Epithelial cell of proximal tubule (primary cell): ENCODE measurements at places on chromosomes 1 and 21.

GRCh38 chr1:96966536-96967138 is 245.1 kb downstream of the PTBP2 start:
- DNase-seq: no peak

DNA sequence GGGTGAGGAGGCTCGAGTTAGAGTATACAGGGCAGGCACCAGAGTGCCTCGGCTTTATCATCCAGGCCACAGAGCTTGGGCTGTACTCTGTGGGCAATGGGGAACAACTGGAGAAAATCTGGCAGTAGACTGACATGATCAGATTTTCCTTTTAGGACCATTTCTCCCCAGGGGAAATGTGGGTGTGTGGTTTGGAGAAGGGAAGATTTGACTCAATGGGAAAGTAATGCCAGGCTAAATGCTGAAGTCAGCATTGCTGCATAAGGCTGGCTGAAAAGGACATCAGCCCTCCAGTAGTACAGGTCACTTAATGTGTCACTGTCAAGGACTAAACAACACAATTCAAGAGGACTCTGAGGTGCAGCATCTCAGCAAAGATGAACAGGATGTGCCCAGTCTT is 5.0 kb downstream of the FYB2 start:
- no peak for DNase-seq

DNA sequence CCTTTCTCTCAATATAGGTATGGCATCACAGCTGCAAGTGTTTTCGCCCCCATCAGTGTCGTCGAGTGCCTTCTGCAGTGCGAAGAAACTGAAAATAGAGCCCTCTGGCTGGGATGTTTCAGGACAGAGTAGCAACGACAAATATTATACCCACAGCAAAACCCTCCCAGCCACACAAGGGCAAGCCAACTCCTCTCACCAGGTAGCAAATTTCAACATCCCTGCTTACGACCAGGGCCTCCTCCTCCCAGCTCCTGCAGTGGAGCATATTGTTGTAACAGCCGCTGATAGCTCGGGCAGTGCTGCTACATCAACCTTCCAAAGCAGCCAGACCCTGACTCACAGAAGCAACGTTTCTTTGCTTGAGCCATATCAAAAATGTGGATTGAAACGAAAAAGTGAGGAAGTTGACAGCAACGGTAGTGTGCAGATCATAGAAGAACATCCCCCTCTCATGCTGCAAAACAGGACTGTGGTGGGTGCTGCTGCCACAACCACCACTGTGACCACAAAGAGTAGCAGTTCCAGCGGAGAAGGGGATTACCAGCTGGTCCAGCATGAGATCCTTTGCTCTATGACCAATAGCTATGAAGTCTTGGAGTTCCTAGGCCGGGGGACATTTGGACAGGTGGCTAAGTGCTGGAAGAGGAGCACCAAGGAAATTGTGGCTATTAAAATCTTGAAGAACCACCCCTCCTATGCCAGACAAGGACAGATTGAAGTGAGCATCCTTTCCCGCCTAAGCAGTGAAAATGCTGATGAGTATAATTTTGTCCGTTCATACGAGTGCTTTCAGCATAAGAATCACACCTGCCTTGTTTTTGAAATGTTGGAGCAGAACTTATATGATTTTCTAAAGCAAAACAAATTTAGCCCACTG is 11.5 kb downstream of the HIPK1 start:
- DNase-seq: no peak

GRCh38 chr1:30713311-30713710 is 10.1 kb downstream of the MATN1 start:
- no peak for DNase-seq

DNA sequence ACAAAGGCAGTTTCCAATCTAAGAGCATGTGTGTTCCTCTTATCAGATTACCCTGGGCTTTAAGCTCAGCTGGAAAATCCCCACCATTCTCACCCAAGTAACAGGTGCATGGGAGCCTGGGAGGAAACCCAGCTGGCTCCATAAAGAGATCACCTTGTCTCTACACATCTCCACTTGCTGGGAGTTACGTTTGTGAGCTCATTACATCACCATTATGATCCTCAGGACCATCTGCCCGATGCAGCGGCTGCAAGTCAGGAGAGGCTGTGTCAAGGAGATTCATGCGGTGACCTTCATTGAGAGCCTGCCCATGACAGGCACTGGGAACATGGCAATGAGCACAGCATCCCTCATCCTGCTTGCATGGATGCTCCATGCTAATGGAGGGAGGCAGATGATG is 618.0 kb downstream of the NPHP4 start:
- no peak for DNase-seq

GRCh38 chr1:95230256-95230655 is 3.8 kb upstream of the RWDD3 start:
- no peak for DNase-seq

DNA sequence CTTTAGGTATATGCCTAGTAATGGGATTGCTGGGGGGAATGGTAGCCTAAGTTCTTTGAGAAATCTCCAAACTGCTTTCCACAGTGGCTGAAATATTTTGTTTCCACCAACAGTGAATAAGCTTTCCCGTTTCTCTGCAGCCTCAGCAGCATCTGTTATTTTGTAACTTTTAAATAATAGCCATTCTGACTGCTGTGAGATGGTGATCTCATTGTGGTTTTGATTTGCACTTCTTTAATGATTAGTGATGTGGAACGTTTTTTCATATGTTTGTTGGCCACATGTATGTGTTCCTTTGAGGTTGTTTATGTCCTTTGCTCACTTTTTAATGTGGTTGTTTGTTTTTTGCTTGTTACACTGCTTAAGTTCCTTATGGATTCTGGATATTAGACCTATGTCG is 237.4 kb downstream of the CENPF start:
- DNase-seq: peak; percentile 30

DNA sequence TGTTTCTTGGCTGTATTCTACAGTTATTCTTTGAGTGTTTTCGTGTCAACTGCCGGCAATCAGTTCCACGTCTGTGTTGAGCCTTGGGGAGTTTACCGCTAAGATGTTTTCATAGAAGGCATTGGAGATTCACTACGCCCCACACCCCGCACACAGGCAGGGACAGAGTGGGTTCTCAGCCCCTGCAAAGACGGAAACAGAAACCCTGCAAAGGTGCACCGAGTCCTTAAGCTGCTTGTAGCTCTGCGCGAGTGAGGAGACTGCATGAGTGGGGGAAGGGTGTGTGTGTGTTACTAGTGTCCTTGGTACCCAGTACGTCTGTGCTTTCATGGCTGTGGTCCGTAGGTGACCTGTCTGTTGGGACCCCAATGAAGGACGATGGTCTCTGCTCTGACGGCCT is 1.9 kb downstream of the LHX4 start:
- DNase-seq: no peak

DNA sequence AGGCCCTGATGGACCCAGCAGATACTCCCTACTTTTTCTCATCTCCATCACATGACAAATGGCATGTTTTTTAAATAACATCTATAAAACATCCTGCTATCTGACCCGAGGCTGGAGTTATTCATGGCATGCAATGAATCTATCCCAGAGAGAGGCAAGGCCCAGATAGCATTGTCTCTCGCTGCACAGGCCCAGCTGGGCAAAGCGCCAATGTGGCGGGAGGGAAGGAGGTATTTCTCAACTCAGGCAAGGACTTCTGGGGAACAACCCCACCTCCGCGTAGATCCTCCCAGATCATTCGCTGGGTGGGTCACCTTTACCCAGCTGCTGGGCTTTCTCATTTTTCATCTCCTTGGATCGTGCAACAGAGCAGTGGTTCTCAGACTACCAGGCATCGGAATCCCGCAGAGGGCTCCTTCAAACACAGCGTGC is 59.8 kb downstream of the ERG start:
- DNase-seq: peak; percentile 6

GRCh38 chr21:33232291-33233034 is 2.7 kb downstream of the IFNAR2 start:
- DNase-seq: no peak

DNA sequence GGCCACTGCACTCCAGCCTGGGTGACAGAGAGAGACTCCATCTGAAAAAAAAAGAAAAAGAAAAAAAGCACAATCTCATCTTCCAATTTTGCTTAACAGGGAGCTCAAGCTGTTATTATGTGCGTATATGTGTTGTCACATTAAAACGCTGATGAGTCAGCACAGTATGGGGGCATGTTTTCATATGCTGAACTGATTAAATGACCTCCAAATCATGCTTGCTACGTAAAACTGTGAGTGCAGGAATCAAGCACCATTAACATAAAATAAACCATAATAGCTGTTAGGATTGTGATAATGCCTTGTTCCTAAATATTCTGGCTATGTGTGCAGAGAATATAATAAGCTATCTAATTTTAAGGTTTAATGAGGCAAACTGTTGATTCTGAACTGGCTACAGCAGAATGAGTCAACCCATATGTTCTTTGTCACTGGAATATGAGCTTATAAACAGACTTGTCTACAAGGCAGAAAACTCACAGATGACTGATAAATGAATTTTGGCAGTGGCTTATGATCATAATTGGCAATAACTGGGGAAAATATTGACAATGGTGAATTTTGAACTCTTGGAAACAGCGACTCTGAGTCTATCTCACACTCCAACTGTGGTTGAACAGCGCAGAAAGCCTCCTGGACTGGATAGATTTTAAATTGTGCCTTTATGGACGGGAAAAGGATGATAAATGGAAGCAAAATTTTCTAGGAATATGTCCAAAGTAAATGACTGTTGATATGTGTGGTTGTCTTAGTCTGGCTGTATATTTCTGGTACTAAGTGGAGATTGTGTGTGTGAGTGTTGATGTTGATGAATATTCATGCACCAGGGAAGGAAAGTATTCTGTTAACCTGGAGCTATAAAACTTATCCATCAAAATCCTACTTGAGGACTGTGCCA is 75.5 kb downstream of the VCAM1 start:
- DNase-seq: no peak

- no peak for DNase-seq
These were observed 47.0 kb upstream of the RAP1GAP start for GRCh38 chr1:21716169-21716568.

- no peak for DNase-seq
These were observed 134.0 kb upstream of the LYPLAL1 start for GRCh38 chr1:219039682-219040154.

DNA sequence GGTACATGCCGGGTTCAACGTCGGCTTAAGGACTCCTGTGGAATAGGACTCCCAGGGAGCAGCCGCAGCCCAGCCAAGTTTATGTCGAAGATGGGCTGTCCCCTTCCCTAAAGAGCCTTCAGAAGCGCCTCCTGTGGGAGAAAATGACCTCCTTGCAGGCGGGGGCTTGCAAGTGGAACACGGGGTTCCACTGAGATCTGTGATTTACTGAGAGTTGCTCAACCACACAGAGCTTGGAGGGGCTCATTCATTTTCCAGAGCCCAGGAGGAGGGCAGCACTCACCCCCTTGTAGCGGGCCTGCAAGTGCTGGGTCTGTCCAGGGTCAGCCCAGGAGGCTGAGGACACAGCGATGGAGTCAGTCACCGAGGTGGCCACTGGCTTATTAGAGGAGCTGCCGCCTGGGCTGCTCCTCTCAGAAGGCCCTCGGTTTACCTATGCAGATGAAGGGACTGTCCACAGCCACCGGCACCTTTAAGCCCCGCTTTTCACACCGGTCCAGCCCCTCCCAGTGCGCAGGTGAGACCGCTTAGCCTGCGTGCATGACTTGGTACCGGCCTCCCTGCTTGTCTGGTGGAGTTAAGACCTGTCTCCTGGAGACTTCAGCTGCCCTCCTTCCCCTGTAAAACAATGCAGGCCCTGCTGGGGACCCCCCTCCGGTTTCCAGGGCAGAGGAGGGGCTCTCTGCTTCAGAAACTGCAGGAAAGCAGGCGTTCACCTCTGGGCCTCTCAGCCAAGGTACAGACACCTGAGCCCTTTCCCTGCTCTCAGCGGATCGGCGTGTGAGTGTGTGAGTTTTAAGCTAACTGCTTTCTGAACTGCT is 57.5 kb downstream of the ATP5PO start:
- DNase-seq: no peak

DNA sequence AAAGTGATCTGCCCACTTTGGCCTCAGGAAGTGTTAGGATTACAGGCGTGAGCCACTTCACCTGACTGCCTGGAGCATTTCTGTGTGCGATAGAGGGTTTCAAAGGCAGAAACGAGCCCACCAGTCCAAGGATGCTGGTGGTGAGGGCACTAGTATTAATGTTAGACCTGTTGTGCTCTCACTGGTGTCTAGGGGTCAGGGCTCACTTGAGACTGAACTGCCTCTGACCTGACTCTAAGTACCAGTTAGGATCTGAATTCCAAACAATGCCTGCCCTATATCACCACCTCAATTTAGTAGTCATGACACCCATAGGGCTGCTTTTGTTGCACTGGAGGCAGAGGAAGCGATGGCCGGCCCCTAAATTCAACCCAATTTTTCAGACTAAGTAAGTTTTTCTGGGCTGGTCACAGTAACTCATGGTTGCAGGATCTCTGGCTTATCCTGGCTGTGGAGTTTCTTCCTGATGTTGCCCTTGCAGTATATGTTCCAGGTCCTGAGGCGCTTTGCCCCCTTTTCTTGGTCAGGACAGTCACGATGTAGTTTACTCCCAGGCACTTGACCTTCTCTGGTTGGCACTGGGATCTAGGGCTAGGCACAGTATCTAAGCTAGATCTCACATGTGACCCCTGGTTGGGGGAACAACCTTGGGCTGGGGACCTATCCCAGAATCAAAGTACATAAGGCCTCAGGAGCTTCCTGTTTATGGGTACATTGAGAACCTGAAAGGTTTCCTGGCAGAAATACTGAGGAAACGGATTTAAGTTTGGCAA is 4.5 kb downstream of the CCDC17 start:
- DNase-seq: no peak

- no peak for DNase-seq
These were observed 85.2 kb upstream of the SIPA1L2 start for GRCh38 chr1:232715154-232715553.

DNA sequence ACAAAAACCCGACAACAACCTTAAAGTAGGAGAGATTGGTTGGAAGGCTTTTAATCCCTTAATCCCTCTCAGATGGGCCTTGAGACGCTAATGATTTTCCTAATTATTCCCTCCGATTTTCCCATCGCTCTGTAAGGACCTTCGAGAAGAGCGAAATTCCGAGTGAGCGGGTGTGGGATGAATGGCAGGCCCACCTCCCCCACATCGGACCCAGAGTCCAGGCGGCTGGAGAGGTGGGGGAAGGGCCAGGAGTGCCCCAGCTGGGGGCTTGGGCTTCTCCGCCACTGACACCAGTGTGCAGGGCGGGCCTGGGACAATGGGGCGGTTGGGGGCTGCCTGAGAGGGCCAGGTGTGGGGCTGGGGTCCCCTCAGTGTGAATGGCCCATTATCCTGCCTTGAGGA is 23.4 kb downstream of the RHBG start:
- no peak for DNase-seq

DNA sequence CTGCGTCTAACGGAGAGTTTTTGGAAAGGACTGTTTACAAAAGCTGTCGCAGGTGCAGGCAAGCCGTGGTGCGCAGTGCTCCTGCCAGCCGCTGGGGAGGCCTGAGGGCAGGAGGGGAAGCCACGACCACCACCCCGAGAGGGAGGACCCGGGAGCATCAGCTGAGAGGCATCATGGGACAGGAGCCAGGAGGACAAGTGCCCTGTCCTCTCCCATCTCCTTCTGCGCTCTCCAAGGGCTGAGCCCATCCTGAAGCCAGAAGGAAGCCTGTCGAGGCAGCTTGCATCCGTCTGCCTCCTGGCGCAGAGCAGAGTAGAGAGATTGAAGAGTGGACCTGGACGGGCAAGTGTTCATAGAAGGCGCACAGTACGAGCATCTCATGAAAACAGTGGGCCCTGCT is 310.9 kb downstream of the KIF26B start:
- no peak for DNase-seq
